ENCODE measurements at places on chromosomes 11 and 22. TPM values are rescaled to one million over a fixed set of nuclear protein-coding genes. Genes with fewer than 3 reads are reported as not detected.

MUC5AC gene
- not detected for total RNA-seq

EHF gene
- total RNA-seq, result 6.0 TPM

DNA sequence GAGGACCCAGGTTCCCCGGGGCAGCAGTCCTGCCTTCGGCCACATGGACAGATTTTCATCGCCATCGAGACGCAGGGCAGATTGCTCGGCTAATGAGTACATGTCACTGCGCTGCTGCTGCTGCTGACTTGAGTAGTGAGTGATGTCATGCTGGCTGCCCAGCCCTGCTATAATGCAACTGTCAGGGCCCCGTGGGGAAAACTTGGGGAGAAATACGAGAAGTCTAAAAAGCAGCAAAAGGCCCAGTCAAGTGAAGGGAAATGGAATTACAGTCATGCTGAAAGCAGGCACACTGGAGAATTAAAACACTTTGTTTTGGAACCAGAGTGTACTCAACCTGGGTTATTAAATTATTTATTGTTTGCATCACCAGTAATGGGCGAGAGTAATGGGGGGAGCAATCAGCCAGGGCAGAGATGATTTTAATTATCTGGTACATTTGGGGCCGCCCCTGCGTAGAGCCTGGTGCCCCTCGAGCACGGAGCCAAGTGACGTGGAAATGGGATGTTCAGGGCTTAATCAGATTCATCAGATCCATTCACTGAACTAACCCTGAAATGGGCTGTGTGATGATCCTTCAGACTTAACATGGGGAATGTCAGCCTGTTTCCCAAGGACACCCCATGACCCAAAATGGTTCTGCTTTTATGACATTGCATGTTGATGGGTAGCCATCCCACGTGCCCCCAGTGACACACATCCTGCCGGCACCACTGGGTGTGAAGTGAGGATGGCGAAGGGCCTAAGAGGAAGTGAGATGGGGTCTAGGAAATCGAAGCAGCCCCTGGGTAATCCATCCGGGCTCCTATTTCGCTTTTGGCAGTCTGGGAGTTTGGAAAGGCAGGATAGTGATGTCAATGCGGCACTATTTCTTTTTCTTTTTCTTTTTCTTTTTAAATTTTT is 241.6 kb upstream of the CADM1 start:
- no peak for DNase-seq

VPS37C gene
- total RNA-seq, result 11.3 TPM

GRCh38 chr11:79285756-79286155 is 155.1 kb downstream of the TENM4 start:
- no peak for DNase-seq

DNA sequence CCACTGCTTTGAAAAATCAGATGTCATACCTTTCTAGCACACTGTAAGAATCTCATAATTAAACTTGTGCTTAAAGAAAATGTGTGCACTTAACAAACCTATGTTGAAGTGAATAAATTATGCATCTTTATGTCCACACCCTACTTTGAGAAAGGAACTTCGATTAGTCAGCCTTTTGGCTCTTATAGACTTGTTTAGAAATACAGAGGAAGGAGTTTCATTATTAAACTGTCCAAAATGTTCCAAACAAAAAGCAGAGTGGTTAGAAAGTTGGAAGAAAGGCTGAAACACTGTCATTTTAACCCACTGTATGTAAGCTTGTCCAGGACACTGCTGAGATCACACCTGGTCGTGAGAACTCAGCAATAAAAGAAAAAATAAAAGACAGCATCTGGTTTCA is 863.2 kb upstream of the CHORDC1 start:
- DNase-seq, result no peak

DNA sequence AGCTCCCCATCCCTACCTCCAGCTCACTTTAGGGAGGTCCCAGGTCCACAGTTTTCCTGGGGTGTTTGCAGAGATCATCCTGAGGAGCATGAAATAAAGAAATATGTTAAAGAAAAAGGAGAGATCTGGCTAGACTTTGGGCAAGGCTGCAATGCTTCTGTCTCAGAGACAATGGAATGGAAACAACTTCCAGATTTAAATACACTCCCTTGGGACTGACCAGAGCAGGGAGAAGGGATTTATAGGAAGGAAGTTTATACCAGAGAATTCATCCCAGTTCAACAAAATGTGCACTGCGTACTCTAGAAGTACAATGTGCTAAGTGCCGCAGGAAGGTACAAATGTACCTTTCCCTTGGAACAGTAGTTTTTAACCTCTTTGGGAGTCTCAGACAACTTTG is 40.4 kb downstream of the ETS1 start:
- DNase-seq, result no peak

HDHD5 gene
- total RNA-seq, result 88.1 TPM

PAX6 gene
- 12.4 TPM for total RNA-seq

DNA sequence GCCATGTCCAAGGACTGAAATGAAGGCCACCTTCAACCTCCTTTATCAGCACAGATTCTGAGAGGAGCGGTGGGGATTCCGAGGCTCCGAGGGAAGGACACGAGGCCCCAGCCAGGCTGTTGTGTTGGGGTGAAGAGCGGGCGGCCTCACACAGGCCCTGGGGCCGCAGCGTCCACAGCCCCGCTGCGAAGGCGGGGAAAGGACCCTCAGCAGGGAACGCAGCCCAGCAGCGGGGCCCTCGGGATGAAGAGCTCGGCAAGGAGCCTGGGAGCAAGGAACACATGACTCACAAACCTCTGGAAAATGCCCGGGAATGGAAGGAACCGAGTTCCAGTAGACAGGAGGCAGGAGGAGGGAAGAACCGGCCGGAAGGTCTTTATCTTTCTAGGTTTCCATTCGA is 227.2 kb downstream of the BRD1 start:
- no peak for DNase-seq

PVALB gene
- not detected for total RNA-seq

DNA sequence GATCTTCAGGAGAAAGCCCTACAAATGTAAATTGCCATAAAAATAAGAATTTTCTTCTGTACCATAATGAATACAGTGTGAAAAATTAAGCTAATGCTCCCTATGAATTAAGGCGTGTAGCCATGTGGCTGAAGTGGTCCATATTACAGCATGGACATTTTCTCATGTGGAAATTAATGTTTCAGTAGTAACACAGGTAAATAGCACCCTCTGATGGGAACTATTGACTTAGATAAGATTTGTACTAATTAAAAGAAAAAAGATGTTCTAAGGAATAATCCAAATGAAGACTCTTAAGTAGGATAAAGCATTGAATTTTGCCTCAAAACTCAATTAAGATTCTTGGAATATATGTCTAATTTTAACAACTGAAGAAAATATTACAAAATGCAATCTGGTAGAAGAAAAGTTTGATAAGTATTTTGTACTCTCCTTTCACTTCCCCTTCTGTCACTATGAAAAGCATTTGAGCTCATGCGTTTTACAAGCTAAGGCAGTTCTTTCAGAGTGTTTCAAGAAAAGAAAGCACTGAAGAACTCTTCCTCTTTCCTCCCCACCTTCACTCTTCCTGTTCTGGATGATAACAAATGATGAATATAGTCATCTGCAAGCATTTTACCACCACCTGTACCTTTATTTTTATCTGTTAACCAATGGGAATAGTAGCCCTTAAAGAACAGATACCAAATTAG is 9.9 kb upstream of the OR8D2 start:
- no peak for DNase-seq

DNA sequence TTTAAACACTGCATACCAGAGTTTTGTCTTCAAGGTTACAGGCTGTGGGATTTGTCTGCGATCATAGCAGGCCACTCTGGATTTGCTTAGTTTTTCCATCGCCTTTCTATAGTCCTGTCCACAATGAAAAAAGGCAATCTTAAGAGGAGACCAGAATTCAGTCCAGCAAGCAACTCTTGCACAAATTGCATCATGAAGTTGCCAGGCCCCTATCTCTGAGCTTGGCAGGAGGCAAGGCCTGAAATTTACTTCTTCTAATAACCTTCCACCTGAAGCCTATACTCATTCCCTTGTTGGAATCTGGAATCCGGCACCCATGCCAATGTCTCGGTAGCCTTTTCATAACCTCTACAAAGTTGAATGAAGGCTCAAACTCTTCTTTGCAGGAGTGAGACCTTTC is 100.1 kb downstream of the NAV2 start:
- no peak for DNase-seq

DNA sequence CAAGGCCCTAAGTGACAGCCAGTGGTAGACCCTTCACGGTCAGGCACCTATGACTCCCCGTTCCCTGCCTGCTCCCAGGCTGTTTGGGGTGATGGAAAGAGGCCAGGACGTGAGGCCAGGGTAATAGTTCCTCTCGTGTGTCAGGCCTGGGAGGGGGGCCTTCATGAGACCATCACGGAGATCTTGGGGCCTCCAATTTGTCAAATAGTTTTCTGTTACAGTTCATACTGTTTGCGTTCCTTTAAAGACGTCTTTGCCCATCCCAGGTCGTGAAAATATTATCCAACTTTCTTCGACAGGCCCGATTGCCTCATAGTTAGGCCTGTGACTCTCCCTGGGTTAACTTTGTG is 62.2 kb upstream of the KCNQ1OT1 start:
- no peak for DNase-seq

DNA sequence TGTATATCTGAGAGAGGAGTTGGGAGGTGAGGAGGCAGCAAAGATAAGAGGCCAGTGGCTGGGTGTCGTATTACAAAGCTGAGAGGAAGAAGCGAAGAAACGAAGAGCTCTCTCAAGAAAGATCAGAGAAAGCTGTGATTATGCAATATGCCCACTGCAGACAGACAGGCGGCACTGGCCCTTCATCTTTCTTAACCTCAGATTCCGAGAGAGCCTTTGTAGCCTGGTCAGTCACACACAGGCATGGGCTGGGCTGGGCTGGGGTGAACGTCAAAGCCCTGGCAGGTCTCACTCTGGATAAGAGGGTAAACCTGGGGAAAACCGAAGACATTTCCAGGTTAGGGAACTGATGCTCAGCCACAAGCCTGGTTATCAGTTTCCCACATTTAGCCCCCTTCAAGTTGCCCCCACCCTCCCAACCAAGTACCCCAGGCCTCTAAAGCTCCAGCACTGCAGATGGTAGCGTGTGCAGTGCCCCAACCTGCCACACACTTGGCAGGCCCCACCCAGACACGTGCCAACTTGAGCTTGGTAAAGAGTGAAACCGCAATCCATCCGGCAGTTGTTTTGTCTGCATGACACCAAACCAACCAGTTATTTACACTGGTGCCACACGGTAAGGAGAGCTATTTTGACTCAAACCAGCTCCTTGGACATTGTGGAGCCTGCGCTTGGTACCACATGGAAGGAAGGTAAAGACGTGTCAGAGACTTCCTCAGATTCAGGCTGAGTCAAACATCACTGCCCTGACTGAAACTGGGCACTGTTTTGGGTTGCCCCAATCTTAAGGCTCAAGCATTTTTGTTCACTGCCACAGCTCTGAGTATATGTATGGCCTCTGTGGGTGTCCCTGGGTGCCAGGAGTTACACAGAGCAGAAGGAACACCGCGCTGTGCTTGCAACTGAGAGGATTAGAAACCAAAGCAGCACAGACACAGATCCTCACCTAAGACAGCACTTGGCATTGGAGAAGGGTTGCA is 135.9 kb downstream of the FDX1 start:
- peak; percentile 9 for DNase-seq

DNA sequence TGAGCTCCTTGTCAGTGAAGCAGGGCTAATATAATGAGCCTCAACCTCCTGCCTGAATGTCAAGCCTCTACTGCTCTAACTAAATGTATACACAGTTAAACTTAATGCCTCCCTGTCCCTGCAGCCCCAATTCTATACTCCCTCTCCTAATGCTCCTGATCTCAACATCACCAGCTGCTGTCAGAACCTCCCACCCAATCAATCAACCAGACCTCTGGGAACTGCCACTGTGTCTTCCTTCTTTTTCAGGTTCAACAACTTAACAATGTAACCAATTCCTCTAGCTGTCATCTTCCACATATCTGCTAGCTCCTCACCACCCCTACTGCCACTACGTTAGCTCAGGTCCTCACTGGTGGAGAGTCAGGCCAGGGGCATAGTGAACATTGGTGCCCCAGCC is 339.8 kb upstream of the NARS2 start:
- no peak for DNase-seq

DNA sequence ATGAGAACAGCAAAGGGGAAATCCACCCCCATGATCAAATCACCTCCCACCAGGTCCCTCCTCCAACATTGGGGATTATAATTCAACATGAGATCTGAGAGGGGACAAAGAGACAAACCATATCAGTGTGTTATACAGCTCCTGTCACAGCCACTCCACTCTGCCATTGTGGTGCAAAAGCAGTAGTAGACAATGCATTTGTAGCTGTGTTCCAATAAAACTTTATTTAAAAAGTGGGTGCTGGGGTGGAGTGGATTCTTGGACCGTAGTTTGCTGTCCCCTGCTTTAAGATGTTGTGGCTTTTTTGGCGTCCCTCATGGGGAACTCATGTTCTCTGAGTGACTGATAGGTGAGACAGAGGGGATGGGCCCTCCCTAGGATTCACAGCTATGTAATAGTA is 399.1 kb downstream of the SOX6 start:
- no peak for DNase-seq

C22orf31 gene
- not detected for total RNA-seq

MRPL11 gene
- total RNA-seq, result 167 TPM

DNA sequence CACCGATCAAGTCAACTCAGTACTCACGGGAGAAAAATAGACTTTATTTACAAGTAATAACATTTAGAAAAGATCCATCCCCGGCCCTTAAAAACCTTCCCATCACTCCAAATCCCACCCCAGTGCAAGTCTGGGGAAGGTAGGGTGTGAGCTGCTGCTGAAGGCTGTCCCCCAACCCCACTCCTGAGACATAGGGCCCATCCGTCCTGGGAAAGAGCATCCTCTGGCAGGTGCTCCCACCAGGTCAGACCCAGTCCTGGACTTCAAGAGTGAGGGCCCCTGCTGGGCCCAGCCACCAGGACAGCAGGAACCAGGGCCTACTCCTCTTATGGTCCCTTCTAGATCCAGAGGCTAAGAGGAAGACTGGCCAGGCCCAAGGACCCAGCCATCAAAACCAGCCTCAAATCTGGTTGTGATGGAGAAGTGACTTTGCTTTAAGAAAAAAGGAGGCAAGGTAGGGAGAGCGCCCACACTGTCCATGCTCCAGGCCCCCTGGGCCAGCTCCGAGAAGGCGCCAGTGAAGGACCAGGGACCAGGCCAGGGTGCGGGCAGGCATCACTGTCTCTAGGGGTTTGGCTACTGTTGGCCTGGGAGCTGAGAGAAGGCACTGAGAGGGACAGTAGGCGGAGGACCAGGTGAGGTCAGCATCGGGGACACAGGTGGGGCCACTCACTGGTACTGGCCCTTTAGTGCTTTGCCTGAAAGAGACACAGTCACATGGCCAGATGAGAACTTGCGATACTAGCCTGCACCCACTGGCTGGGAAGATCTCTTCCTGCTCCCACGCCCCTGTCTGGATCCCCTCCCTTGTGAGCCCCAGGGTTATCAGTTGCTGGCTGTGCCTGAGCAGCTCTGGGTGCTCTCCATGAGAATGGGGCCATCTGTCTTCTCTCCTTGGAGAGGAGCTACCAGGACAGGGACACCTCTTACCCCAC is 4.4 kb downstream of the IL18BP start:
- no peak for DNase-seq

DNA sequence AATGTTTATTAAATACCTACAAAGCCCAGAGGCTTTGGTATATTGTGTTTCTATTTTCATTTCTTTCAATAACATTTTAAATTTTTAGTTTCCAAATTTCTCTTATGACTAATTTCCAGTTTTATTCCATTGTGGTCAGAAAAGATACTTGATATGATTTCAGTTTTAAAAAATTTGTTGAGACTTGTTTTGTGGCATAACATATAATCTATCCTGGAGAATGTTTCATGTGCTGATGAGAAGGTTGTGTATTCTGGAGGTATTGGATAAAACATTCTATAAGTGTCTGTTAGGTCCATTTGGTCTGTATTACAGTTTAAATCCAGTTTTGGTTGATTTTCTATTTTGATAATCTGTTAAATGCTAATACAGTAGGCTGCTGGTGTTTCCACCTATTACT is 9.8 kb upstream of the RAG1 start:
- no peak for DNase-seq

- no peak for DNase-seq
These were observed 66.1 kb downstream of the HSD17B12 start for GRCh38 chr11:43746670-43747069.

Measured in MG63 (cell line).